ENCODE measurements at places on chromosomes 12 and 14.

DNA sequence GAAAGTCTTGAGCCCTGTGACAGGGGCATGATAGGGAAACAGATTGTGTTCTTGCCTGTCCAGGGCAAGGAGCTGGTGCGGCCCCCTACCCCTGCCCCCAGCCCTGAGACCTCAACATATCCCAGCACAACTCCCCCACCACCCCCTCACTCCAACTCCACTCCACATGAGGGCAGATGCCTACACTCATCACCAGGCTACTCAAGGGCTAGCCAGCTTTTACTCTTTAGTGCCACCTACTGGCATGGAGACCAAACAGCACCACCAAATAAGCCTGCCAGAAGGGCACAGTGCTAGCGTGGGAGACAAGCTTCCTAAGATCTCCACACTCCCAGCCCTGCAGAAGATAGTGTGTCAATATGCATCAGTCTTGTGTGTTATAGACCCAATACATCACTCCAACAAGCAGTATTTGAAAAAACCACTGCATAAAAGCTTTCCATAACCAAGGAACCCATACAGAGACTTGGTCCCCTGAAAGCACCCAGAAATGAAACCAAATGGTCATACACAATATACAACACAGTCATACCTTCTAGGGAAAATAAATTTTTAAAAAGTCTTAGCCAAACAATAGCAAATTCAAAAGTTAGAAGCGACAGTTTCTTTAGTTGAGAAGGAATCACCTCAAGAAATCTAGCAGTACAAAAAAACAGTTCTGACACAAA is 154.4 kb downstream of the KCNK10 start:
- DNase-seq = peak; percentile 35

- DNase-seq = no peak
These were observed 49.2 kb downstream of the ARF6 start for GRCh38 chr14:49942090-49942489.

DNA sequence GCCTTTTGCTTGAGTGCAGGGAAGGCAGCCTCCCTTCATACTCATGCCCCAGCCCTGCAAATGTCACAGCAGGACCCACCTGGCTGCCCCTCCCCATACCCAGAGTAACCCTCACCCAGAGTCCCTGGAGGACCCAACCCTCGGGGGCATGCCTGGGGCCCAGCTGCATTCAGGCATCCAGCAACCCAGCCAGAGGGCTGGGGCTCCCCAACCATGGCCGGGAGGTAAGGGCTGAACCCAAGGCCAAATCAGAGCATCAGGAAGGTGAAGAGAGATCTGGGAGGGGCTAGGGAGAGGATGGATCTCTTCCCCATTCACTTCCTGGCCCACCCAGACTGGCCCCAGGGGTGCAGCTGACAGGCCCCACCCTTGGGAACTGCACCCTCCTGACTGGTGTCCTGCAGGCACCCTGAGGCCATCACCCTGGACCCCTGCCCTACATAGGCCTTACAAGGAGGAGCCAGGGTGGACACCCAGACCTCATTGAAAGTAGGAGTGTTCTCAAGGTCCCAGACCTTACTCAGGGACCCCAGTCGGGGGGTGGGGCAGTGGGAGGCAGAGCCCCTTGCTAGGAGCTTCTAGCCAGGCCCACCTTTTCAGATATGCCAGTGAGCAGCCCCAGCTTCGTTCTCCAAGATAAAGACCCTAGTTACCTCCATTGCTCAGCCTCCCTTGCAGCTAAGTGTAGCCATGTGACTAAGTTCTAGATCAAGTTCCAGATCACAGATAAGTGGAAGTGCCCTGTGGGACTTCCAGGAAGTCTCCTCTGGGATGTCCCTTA is 849 bp upstream of the PLD4 start:
- DNase-seq = no peak

DNA sequence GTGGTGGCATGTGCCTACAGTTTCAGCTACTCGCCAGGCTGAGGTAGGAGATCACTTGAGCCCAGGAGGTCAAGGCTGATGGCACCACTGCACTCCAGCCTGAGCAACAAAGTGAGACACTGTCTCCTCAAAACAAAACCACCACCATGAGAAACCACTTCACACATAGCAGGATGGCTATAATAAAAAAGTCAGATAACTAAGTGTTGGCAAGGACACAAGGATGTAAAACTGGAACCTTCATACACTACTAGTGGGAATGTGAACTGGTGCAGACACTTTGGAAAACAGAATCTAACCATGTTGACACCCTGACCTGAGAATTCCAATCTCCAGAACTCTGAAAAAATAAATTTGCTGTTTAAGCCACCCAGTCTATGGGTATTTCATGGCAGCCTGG is 67.7 kb downstream of the ACADS start:
- no peak for DNase-seq

GRCh38 chr14:67111022-67111421 is 78.2 kb upstream of the GARIN2 start:
- DNase-seq = no peak

DNA sequence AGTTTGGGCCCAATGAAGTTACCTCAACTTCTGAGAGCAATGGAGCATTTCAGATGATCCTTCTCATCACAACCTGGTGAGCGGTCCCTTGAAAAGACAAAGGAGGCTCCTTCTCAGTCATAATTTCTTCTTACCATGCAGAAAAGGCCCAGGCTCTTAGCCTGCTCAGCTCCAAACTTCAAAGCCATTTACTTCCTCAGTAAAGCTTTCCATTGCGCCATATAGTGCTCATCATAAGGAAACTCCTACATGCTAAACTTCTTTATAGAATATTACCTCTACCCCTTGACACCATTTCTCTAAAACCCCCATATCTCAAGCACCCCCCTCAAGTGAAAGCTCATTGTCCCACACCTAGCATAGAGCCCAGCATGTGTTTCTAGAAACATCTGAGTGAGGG is 127.1 kb downstream of the GTF2A1 start:
- DNase-seq = no peak

DNA sequence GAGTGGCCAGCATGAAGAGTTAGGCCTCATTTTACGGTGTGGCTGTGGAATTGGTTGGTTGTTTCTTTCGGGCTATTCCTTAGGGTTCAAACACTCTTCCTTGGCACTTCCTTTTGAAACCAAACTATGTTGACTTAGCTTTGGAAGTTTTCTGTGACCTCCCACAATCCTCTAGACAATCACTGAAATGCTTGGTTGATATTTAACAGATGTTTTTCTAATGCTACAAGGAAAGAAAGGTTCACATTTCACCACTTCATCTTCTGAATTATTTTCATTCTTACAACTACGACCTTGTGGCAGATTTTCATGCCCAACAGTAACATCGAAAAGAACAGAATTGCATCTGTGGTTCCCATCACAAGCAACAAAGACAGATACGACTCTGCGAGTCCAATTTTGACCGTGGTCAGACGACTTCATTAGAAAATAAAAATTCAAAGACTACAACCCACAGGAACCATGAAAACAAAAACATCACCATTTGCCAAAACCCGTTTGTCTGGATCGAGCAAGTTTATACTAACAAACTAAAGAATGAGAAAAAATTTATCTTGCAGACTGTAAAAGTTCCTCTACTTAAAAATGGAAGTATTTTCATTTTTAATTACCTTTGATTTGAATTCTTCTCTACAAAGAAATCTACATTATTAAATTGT is 16.9 kb downstream of the PRKAB1 start:
- no peak for DNase-seq

DNA sequence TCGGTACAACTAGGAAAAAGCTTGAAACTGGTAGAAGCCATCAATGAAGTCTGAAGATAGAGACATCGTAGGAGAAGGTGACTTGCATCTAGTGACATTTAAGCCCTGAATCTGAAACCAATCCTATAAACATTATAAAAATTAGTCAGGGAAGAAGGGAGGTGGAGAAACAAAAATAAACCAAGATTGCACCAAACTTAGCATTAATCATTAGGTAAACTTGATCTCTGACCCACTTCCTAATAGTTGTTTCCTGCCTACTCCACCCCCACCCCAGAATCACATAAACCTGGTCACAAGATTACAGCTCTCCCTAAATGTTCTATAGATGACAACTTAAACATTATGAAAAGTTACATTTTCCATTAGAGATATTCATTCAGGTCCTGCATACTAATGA is 40.4 kb downstream of the TSPAN19 start:
- DNase-seq = no peak

DNA sequence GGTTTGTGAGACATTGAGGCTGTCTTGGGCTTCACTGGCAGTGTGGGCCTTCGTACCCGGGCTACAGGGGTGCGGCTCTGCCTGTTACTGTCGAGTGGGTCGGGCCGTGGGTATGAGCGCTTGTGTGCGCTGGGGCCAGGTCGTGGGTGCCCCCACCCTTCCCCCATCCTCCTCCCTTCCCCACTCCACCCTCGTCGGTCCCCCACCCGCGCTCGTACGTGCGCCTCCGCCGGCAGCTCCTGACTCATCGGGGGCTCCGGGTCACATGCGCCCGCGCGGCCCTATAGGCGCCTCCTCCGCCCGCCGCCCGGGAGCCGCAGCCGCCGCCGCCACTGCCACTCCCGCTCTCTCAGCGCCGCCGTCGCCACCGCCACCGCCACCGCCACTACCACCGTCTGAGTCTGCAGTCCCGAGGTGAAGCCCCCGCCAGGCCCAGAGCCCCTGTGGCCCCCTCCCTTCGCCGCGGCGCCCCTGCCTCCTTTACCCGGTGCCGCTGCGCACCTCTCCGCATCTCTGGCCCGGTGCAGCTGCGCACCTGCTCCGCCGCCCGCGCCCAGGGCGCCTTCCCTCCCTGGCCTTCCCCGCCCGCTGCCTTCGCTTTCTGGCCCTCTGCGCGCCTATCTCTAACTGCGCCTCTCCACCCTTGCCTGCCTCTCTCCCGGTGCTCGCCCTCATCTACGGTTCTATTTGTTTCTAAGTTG is at the start of gene ENO2:
Gene ENO2, plus strand, starts transcription at position 335 of the 701 bp plus-strand sequence. CDS start 1,253 bp downstream, outside the sequence.
- DNase-seq = peak; percentile 85

DNA sequence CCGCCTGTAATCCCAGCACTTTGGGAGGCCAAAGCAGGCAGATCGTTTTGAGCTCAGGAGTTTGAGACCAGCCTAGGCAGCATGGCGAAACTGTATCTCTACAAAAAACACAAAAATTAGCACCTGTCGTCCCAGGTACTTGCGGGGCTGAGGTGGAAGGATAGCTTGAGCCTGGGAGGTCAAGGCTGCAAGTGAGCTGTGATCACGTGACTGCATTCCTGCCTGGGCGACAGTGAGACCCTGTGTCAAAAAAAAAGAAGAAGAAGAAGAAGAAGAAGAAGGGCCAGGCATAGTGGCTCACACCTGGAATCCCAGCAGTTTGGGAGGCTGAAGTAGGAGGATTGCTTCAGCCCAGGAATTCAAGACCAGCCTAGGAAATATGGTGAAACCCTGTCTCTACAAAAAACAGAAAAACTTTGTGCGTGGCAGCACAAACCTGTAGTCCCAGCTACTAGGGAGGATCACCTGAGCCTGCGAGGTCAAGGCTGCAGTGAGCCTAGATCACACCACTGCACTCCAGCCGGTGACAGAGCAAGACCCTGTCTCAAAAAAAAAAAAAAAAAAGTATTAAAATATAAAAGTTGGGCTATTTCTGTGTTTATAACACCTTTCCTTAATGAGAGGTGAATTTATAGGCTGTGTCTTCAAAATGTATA is 15.5 kb downstream of the RXYLT1 start:
- DNase-seq = no peak

- DNase-seq = peak; percentile 75
These were observed 10.9 kb upstream of the ZNF705A start for GRCh38 chr12:8145754-8146441.

GRCh38 chr12:92543840-92544239 is 158.9 kb upstream of the PLEKHG7 start:
- DNase-seq = no peak

DNA sequence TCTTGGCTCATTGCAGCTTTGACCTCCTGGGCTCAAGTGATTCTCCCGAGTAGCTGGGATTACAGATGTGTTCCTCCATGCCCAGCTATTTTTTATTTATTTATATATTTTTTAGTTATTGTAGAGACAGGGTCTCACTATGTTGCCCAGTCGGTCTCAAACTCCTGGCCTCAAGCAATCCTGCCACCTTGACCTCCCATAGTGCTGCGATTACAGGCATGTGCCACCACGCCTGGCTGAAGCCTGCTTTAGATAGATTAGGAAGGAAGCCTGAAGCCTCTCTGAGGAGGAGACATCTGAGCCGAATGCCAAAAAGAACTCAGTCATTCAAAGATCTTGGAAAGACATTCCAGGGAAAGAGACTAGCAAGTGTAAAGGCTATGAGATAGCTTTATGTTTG is 10.2 kb downstream of the INHBC start:
- DNase-seq = no peak

DNA sequence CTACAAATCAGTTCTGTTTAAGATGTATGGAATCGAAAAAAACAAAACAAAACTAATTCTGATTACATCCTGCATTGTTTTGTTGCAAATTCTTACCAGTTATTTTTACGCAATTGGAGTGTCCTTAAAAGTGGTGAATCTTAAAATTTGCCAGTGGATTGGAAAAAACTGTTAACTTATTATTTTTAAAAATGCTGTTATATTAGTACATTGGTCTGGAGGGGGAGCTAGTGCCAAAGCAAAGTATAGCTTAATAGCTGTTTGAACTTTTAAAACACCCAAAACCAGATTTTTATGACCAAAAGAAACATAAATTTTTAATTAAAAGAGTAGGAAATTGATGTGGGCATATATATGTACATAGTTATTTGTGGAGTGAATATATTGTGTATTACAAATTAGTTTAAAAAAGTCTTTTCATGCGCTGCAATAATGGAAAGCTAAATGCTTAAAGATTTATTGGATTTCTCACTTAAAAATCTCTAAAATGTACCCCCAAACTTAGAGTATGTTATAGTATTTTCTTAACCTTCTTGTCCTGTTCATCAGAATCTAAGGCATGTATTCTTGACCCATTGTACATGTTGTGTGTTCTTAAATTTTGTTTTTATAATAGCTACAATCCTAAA is 2.5 kb downstream of the FUT8 start:
- peak; percentile 30 for DNase-seq

DNA sequence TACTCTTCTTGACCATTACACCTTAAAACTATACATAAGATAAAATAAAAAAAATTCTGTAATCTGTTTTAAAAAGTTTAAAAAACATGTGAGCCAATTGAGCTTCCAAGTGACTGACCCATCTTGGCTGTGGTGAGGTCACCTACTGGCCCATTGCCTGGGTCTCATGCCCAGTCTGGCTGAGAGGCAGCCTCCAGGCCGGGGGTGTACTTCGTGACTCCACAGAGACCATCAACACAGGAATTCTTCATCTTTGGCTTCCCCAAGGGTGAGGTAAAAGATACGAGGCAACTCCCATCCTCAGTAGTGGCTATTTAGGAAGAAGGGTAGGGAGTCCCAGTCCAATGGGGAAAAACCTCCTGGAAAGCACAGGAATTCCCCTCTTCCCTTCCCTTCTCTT is 113.2 kb downstream of the APAF1 start:
- DNase-seq = no peak

DNA sequence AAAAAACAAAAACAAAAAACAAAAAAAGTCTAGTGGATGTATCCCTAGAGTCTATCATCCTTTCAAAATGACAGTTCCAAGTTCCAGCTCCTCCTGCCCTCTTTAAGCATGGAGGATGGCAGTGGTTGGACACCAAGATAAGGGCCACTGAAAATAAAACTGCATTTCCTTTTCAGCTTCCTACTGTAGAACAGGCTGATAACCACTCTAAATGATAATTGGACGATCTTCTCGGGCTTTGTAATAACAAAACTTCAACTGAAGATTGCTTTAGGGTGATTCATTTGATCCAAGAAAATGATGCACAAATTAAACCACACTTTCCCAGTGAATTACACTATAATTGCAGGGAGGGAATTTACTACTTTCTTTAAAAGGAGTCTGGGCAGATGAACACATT is 42.2 kb upstream of the CRACR2A start:
- DNase-seq = no peak

GRCh38 chr14:83164016-83164415 is 1630.4 kb upstream of the SEL1L start:
- no peak for DNase-seq
